Retinal pigment epithelial cell (primary cell): ENCODE measurements at places on chromosomes 1 and 21.
A peak's percentile ranks its signal among the peaks of the same experiment; 100 is the strongest.

DNA sequence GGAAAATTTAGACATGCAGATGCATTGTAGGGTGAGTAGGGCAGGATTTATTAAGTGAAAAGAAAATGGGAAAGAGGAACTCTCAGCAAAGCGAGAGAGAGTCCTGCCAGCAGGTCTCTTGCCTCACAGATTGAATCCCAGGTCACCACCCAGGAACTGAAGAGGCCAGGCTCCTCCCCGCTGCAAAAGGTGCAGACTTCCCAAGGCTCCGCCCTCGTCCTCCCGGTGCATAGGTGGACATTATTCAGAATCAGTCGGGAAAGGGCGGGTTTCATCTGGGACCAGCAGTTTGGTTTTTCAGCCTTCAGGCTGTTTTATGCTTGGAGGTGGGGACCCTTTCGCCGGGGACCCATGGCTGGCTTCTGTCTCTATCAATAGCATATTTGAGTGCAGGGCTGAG lies 41.6 kb upstream of the APP start:
- DNase-seq, result no peak

GRCh38 chr1:99227056-99227897 lies 37.0 kb upstream of the PLPPR4 start:
- no peak for DNase-seq

GRCh38 chr1:203271962-203272632 lies 33.2 kb upstream of the BTG2 start:
- peak; percentile 39 for DNase-seq

DNA sequence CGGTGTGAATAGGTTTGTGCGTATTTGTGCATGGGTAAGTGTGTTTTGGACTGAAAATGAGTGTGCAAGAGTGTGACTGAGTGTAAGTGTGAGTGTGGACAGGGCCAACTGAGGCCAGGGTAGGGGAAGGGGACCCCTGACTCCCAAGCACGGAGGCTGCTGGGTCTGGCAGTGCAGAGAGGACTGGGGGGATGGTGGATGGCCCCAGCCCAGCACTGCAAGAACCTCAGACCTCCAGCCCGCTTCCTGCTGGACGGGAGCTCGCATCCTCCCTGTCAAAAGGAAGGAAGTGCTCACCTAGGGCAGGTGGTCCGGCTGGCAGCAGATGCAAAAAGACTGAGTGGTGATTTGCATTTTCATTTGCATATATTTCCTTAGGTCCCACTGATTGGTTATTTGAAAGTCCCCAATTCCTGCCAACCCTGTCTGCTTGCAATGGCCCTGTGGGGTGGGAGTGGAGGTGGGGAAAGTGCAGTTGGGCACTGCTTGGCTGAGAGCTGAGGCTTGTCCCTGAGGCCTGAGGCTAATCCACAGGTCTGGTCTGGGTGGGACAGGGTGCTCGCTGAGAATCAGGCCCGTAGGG lies 42.8 kb upstream of the CASZ1 start:
- no peak for DNase-seq

DNA sequence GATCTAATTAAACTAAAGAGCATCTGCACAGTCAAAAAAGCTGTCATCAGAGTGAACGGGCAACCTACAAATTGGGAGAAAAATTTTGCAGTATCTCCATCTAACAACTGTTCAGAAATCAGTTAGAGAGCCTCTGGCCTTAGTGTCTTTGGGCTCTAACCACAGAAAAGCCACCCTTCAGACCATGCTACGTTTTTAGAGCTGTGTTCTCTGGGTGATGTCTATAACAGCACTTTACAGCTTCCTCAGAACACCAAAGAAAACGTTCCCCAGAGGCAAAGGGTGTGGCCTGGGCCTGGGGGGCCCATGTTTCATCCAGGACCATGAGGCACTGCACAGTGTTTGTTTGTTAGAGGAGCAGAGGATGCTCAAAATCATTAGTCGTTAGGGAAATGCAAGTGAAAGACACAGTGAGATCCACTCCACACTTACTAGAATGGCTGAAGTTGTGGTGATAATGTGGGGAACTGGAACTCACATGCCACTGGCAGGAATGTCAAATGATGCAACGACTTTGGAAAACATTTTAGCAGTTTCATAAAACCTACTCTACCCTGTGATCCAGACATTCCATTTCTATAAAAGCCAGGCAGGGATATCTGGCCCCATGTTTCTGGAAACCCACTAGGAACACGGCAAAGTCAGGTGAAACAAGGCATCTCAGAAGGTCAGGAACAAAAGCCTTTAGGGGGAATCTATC lies 250.4 kb upstream of the HOOK1 start:
- no peak for DNase-seq

DNA sequence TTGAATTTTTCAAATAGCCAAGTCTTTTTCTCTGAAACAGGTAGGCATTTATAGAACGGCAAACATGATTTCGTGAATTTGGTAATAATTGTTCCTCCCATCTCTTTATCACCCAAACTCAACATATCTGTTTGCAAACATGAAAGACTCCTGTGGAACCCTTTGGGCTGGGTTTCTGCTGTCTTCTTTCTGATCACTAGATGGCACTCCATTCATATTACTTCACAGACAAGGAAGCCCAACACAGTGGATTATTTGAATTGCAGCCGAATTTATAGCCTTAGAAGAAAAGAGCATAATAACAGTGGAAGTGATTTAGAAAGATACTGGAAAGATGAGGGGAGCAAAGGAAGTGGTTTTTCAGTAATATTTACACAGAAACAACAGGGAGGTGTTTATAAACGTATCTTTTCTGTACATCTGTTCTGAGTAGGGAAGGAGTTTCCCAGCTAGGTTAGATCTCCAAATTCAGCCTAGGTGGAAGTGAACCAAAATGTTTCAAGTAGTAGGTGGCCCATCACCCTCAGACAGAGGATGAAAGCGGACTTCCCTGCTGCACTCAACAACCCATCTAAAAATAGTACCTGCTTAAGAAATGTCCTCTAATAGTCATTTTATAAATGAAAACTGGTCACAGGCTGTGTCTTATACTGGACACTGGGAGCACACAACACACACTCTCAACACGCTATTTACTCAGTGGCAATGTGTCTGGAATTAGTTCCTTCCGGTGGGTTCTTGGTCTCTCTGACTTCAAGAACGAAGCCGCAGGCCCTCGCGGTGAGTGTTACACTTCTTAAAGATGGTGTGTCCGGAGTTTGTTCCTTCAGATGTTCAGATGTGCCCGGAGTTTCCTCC lies 67.6 kb downstream of the MAP3K21 start:
- DNase-seq, result no peak

DNA sequence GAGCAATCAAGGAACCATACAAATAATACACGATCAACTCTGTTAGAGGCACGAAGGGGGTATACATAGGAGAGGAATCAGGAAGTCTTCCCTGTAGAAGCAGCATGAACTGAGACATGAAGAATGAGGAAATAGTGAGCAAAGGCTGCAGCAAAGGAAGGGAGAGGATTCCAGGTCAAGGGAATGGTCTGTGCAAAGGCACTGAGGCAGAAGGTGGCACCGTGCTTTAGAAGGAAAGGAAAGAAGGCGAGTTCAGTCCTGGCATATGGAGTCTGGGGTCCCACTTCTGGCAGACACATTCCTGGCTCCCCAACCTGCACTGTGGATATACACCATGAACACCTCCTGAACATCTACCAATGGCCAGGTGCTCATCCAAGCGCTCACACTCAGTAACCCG lies 56.1 kb downstream of the GLIS1 start:
- no peak for DNase-seq

GRCh38 chr1:226730071-226730470 lies 9.0 kb downstream of the ITPKB start:
- DNase-seq, result no peak

DNA sequence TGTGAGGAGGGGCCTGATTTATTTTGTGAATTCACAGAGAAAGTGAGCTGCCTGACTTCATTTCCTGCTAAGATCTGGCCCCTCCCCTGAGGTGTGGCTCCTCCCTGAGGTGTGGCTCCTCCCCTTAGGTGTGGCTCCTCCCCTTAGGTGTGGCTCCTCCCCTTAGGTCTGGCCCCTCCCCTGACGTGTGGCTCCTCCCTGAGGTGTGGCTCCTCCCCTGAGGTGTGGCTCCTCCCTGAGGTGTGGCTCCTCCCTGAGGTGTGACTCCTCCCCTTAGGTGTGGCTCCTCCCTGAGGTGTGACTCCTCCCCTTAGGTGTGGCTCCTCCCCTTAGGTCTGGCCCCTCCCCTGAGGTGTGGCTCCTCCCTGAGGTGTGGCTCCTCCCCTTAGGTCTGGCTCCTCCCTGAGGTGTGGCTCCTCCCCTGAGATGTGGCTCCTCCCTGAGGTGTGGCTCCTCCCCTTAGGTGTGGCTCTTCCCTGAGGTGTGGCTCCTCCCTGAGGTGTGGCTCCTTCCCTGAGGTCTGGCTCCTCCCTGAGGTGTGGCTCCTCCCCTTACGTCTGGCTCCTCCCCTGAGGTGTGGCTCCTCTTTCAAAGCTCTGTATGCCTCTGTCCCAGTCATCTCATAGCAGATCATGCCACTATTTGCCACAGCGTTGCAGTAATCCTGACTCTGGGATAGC lies 26.9 kb upstream of the LRRC3 start:
- DNase-seq, result no peak

DNA sequence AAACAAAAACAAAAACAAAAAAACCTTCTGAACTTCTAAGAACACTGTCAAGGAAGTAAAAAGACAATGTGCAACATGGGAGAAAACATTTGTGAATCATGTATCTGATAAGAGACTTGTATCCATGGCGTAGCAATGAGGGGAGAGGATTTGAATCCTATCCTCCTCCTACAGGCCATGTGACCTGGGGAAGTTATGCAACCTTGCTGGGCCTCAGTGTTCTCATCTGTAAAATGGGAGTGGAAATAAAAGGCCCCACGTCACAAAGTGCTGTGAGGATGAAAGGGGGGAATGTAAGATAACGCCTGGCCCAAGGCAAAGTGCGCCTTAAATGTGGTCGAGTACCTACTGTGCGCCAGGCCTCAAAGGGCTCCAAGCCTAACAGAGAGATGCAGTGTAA lies 83.7 kb downstream of the DISP3 start:
- no peak for DNase-seq

GRCh38 chr1:58710190-58711085 lies 10.6 kb upstream of the MYSM1 start:
- no peak for DNase-seq

DNA sequence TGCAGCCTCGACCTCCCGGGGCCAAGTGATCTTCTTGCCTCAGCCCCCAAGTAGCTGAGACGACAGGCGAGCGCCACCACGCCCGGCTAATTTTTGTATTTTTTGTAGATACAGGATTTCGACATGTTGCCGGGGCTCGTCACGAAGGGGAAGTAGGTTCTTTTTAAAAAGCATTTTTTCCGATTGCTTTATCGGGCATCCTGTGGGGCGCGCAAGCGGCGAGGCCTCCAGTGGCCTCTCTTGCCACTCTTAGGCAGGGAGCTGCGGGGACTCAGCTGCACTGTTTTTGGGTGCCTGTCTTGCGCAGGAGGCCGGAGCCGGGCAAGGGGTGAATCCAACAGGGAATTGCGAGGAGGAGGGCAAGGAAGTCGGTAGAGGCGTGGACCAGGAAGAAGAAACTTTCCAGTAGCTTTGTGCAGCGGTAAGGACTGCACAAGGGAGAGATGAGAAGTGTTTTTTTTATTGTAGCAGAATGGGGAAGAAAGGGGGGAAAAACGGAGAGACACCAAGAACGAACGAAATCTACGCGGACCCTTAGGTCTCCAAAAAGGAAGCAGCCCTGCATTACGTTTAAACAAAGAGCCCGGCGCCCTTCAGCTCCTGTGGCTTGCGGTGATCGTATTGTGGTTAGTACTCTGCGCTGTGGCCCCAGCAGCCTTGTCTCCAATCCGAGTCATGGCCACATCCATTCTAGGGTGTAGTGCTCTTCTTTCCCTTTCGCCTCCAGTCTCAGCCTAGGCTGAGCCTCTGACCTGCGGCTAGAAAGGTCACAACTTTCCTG lies 164.8 kb downstream of the PPIAL4G start:
- DNase-seq, result no peak

DNA sequence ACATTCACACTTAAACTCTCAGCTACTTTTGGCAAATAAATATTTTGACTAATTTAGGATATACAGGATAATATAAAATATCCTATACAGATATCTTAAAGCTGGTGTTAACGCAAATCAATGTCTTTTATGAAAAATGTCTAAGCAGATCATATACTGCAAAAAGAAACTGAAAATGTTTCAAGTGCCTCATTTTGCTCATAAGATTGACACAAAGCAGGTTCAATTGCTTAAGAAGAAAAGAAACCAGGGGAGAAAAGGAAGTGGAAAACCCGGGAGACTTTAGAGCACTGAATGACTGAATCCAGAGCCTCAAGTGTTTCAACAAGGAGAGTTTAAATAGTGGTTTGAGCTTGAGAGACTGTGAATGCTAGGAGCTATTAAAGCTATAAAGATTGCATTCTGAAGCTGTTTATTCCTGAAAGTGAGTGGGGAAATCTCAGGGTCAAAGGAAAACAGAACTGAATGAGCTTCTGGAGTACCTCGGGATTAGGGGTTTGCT lies 1943.0 kb downstream of the MRPL39 start:
- DNase-seq, result no peak

DNA sequence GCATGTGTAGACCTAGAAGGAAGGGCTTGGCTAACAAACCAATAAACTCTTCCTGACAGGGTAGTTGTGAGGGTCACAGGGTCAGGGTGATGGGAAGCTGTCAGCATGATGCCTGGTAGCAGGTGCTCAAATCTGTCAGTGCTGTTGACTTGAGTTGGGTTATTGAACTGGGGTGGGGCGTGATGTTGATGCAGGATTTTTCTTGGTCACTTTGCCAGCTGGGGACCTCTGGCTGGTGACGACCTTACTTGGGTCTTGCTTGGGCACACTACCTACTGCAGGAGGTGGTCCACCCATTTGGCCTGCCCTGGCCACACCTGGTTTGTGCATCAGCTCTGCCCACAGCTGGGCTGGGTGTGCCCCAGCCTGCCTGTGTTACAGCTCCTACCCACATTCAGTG lies 624.4 kb downstream of the PTPRU start:
- DNase-seq, result no peak

DNA sequence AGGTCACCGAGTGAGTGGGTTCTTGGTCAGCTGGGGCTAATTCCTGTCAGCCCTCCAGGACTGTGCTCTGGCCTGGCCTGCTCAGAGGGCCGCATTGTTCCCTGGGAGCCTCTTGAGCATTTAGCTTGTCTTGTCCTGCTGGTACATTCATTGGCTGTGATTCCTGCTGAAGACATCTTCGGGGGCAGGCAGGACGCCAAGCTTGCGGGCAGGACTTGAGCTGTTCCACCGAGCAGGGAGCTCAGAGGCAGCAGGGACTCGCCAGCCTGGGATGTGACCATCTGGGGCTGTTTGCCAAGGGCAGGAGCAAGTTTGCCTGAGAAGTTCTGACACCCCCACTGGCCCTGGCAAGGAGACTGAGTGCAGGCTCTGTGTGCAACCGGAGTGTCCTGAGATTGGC lies 7.0 kb upstream of the SLC26A9 start:
- no peak for DNase-seq

- DNase-seq, result no peak
Measured at GRCh38 chr1:201051399-201051798, 27.9 kb upstream of the KIF21B start.
